ENCODE measurements at places on chromosomes 16 and 17.

GRCh38 chr17:57939797-57940196 lies 15.4 kb downstream of the CUEDC1 start:
- no peak for DNase-seq

- DNase-seq: no peak
These were observed 271.2 kb downstream of the NTN1 start for GRCh38 chr17:9292561-9292941.

DNA sequence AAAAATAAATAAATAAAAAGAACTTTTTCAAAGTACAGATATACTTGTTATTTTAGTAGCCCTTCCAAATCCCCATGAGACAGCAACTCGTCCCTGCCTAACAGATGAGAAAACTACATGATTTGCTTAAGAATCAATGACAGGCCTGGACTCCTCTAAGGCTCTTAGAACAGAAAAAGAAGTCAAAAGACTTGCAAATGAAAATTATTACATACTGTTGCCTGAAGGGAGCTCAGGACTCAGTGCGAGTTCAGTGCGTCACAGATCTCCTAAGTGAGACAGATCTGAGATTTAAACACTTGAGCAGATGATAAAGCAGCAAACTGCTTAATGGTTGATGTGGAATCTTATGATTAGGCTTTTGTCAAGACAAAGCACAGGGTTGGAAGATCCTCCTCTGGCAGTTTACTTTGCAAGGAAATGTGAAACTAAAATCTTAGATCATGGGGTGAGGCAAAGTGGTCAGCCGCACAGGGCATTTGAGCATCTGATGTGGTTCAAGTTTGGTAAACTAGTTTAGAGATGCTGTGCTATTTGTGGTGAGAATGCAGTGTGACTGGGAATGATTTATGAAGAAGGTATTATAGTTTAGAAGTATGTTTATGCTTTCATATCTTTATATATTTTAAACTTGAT lies 138.1 kb downstream of the TRIM37 start:
- DNase-seq: no peak

DNA sequence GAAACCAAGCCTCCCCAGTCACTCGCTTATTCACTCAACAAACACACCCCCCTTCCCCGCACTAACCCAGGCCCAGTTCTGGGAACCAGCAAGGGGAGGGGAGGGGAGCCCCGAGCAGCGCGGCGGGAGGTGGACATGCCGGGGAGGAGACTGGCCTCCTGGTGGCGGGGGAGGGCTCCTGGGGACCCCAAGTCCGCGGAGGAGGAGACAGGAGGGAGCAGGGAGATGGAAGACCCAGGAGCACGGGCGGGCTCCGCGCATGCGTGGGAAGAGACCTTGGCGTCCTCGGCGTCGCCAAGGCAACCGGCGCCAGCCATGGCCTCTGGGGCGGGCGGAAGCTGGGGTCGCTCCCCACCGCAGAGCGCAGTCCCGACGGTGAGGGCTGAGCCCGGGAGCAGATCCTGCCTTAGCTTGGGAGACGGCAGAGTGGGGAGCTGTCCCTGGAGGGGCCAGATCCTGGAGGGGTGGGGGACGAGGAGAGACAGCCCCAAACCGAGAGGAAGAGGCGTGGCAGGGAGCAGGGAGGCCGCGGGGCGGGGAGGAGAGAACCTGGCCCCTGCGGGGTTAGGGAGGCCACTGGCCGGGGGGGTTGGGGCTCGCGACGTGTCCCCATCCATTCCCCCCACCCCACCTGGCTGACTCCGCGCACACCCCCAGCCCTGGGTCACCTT lies at the start of gene PRR29:
PRR29 (plus strand) TSS at position 302 of the 671 bp plus-strand sequence; CDS start at position 316, 14 bp downstream.
- DNase-seq: peak; percentile 74

DNA sequence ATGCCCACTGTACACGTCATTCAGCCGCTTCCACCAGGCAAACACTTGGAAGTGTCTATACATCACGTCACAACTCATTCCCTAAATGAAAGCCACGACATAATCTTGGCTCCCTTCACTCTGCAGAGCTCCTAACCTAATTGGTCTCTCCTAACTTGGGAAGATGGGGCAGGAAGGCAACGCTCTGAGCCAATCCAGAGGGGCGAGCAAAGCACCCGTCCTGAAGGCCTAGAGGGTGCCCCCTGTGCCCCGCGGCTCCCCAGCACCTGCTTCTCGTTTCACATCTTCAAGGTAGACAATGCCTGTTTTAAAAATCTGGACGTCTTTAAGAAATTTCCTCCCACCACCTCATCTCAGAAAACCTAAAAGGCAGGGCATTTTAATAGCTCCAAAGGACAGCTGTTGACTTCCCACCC lies 1.0 kb downstream of the CSNK2A2 start:
- DNase-seq: peak; percentile 29

- no peak for DNase-seq
These were observed 4.8 kb downstream of the IRX5 start for GRCh38 chr16:54935266-54935968.

DNA sequence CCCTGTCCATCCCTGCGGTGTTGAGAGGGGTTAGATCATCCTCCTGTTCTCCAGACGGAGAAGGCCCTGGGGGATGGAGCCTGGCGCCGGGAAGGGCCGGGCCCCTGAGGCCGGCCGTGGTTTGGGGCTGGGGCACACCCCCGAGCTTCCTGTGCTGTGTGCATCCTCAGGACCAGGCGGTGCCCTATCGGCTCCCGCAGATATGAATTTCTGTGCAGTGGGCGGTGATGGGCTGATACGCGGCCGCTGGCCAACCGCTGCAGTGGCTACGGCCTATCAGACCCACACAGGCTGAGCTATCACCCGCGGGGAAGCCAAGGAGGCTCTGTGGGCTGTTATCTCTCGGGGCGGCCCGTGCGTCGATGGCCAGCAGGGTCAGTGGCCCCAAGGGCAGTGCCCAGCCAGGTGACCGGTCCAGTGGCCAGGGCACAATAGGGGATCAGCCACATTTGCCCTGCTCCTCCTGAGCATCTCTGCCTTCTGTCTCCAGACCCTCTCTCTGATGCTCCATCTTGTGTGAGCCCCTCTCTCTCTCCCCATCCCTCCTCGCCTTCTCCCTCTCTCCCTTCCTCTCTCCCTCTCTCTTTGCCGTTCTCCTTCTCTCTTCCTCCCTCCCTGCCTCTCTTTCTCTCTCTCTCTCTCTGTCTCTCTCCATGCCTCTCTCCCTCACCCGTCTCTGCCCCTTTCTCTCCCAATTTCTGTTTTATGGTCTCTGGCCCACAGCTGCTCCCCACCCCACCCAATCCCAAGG lies 38.7 kb downstream of the ZFPM1 start:
- no peak for DNase-seq

DNA sequence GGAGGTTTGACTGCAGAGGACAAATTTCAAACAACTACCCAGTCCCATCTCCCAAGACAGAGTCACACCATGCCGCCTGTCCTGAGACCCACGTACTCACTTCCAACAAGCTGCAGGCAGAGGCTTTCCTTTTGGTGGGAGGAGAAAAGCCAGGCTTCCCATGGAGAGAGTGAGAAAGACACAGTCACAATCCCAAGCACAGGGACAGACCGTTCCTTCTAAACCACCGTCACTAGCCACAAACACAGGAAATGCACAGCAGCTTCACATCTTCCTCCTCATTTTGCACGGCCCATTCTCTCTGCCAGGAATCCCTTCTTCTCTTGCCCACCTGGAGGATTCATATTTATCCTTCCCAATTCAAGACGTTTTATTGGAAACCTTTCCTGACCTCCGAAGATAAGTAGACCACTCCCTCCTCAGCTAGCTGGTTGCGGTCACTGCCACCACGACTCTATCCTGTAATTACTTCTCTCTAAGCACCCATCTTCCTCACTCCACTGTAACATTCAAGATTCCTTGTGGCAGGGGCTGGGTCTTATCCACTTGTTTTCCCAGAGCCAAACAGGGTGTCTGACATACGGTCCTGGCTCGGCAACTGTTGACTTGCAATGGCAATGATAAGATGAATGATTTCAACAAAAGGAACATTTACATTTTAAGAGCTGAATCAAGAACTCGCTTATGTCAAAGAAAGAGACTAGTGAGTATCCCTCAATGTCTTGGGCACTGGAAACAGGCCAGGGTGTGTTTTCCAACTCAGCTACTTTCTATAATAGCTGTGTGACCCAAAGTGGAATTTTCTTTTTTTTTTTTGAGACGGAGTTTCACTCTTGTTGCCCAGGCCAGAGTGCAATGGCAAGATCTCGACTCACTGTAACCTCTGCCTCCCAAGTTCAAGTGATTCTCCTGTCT lies 87.6 kb downstream of the XYLT1 start:
- DNase-seq: no peak

All from ELR (cell line).